ENCODE measurements at places on chromosomes 7 and 10. TPM values are rescaled to one million over a fixed set of nuclear protein-coding genes. Genes with fewer than 3 reads are reported as not detected.

- H3K36me3 ChIP-seq: no peaks in the 10 kb centered on the region
- H3K27ac ChIP-seq: no peak overlapping the region
- no peak overlapping the region for H3K4me3 ChIP-seq
- H3K27me3 ChIP-seq: no peaks in the 10 kb centered on the region
- H3K4me1 ChIP-seq: no peaks in the 10 kb centered on the region
Observed at GRCh38 chr10:32538256-32538655, 92.3 kb downstream of the CCDC7 start.

DNA sequence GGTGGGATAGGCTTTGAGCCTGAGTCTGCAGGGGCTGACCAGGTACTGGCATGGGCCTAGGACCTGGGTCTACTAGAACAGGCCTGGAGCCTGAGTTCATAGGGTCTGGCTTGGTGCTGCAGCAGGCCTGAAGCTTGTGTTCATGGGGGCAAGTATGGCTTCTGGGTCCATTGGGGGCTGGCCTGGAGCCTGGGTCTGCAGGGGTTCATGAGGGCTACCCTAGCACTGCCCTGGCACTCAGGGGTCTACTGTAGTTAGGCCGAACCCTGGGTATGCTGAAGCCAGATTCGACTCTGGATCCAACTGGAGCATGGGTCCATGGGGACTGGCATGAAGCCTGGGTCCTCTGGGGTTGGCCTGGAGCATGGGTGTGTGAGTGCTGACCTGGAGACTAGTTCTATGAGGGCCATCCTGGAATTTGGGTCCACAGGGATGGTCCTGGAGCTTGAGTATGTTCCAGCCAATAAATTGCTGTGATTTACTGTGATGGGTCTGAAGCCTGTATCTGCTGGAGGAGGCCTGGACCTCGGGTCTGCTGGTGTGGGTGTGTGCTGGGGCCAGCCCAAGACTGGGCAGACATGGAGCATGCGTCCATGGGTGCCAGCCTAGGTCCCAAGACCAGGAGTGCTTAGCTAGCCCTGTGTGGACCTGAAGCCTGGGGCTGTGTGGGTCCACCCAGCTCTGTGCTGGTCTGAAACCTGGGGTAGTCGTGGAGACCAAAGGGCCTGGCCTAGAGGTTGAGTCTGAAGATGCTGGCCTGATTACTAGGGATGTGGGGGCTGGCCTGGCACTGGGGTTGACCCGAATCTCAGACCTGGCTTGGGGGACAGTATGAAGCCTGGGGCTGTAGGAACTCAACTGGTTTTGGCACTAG, 235.5 kb downstream of the NXPH1 start:
- no peaks in the 10 kb centered on the region for H3K27me3 ChIP-seq
- H3K4me3 ChIP-seq: no peak overlapping the region
- no peaks in the 10 kb centered on the region for H3K36me3 ChIP-seq
- DNase-seq: no peak
- H3K27ac ChIP-seq: no peak overlapping the region
- H3K4me1 ChIP-seq: no peaks in the 10 kb centered on the region

MMD2 gene
- not detected for total RNA-seq

GRCh38 chr7:50768485-50769474, 13.9 kb downstream of the GRB10 start:
- H3K36me3 ChIP-seq: no peaks in the 10 kb centered on the region
- DNase-seq: no peak
- peaks cover 24% of the 10 kb centered on the region for H3K4me1 ChIP-seq
- no peak overlapping the region for H3K27ac ChIP-seq
- no peaks in the 10 kb centered on the region for H3K27me3 ChIP-seq

DNA sequence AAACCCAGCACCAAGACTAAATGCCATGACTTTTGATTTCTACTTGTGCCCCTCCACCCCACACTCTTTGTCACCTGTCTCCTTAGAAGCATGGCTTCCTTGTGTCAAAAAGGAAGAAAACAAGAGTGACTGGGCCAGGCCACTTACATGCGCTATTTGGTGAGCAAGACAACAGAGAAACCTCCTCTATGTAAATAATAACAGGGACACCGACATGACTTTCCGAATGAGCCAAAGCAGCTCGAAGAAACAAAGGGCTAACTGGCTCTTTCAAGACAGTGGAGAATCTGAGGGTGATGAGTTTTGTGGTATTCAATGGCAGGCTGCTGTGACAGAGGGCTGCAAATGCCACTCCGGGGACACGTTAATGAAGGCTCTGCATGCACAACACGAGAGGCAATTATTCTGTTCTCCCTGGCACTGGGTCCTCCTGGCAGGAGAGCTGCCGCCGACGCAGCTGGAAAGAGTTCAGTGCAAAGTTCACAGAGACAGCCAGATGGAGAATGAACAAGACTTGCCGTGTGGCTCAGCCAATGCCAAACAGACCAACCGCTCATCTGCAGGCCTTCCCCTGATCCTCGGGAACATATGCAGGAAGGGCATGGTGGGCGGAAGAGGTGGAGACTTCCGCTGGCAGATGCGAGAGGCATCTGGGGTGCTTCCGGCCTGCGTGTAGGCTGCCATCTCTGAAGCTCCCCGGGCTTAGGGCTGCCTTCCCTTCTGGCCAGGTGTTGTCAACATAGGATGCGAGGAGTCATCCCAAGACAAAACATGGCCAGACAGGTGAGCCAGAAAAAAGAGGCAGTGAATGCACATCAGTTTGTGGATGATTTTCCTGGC, 59.1 kb upstream of the SMNDC1 start:
- DNase-seq: no peak
- no peak overlapping the region for H3K27ac ChIP-seq
- H3K36me3 ChIP-seq: no peaks in the 10 kb centered on the region
- H3K4me1 ChIP-seq: peaks cover 8% of the 10 kb centered on the region
- peaks cover 14% of the 10 kb centered on the region for H3K27me3 ChIP-seq
- H3K4me3 ChIP-seq: no peak overlapping the region

DNA sequence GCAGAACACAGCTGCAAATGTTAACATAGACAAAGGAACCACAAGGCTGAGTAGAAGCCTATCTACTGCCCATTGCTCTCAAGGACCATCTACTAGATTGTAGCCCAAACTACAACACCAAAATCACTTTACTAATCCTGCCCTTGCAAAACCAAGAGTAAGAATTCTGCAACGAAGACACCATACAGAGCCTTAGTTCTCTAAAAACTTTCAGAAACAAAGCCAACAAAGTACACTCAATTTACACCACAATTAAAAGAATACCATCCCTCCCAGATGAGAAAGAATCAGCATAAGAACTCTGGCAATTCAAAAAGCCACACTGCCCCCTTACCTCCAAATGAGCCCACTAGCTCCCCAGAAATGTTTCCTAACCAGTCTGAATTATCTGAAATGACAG, 294.3 kb downstream of the CTNNA3 start:
- H3K36me3 ChIP-seq: no peaks in the 10 kb centered on the region
- H3K4me3 ChIP-seq: no peak overlapping the region
- no peaks in the 10 kb centered on the region for H3K4me1 ChIP-seq
- no peak for DNase-seq
- no peaks in the 10 kb centered on the region for H3K27me3 ChIP-seq

DNA sequence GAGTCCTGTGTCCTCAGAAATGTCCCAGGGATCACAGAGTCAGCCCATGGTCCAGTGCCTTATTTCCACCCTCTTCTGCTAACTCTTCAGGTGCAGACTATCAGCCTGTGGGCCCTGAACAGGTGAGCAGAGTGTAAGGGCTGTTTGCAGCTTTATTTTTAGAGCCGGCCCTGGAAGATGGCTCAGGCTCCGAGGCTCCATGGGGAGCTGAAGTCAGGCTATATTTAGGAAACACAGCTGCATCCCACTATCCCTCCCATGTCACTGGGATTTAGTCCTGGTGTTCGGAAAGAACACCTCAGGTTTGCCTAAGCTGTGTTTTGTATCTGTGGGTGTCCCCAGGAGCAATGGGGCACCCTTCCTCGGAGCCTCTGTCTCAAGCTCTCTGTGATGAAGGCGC, 126.9 kb downstream of the RPS24 start:
- no peak overlapping the region for H3K27ac ChIP-seq
- DNase-seq: no peak
- H3K27me3 ChIP-seq: 0 out of 2 replicates have a peak, but pooled peaks cover 2% of the 10 kb centered on the region
- H3K4me1 ChIP-seq: no peaks in the 10 kb centered on the region

SPACDR gene
- total RNA-seq: not detected

CDHR1 gene
- total RNA-seq: not detected

DNA sequence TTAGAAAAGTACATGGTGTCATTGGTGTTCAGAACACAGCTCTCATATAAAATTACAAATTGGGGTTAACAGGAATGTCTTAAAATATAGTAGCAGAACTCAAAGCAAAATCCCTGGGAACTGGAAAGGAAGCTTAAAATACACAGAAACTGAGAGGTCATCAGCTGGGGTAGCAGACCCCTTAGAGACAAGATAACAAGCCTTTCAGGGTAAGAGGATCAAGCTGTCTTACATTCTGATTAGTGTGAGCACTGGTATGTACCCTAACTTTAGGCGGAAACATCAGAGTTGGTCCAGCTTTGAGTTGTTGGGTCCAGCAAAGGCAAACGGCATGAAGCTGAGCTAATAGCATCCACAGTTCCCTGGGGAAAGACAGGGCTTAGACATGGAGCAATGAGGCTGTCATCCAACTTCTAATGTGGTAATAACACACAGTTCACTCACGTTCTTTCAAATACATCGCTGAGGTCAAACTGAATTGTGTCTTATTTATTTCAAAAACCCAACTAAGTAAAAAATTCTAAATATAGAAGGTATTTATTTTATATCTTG, 32.6 kb downstream of the ARHGAP21 start:
- no peak overlapping the region for H3K27ac ChIP-seq
- H3K4me3 ChIP-seq: no peak overlapping the region
- H3K27me3 ChIP-seq: no peaks in the 10 kb centered on the region
- H3K36me3 ChIP-seq: peaks cover 1% of the 10 kb centered on the region
- H3K4me1 ChIP-seq: peaks cover 8% of the 10 kb centered on the region

- no peak overlapping the region for H3K4me3 ChIP-seq
- H3K36me3 ChIP-seq: no peaks in the 10 kb centered on the region
- peaks cover 1% of the 10 kb centered on the region for H3K27me3 ChIP-seq
- no peak overlapping the region for H3K27ac ChIP-seq
Observed at GRCh38 chr7:6250364-6250833, 22.0 kb downstream of the CYTH3 start.

- H3K4me1 ChIP-seq: no peaks in the 10 kb centered on the region
- H3K4me3 ChIP-seq: no peak overlapping the region
- no peak for DNase-seq
Observed at GRCh38 chr10:126114884-126115555, 218.7 kb downstream of the FANK1 start.

DNA sequence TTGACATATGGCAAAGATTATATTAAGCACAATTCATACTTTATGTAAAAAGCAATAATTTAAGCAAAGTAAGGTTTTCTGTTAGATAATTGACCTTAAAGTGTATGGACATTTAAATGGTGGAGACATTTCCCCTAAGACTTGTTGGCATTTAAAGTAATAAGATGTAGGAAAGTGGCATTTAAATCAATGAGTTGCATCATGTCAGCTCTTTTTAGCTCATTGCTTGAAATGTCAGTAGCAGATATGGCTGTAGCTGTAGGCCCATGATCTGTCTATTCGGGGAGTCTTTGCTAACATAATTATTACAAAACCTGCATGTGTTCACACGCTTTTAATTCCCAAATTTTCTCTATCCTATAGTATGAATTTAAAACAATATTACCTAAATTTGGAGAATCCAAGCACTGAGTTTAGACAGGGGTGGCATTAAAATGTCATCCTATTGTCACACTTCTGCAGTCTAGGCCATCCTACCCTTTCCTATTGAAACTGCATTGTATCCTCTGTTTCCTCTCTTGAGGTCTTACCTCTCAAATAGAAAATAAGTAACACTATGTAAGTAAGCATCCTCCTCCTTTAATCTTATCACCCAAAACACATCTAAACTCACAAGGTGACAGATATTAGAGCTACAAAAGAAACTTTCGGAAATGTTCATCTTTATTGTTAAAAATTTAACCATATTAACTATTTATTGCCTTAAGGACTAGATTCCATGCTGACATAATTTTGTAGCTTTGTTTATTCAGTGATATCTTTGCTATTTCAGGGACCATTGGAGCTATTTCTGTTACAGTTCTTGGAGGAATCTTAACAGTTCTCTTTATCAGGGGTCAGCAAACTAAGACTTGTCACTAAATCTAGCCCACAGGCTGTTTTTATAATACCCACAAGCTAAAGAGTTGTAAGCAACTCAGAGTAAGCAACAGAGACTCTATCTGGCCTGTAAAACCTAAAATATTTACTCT, 91.2 kb downstream of the LCOR start:
- peaks cover 26% of the 10 kb centered on the region for H3K36me3 ChIP-seq
- DNase-seq: no peak
- peaks cover 6% of the 10 kb centered on the region for H3K4me1 ChIP-seq

- peaks cover 53% of the 10 kb centered on the region for H3K27me3 ChIP-seq
- no peaks in the 10 kb centered on the region for H3K36me3 ChIP-seq
- no peak for DNase-seq
- peaks cover 10% of the 10 kb centered on the region for H3K4me1 ChIP-seq
Observed at GRCh38 chr7:74025146-74025545, 2.8 kb upstream of the ELN start.

DNA sequence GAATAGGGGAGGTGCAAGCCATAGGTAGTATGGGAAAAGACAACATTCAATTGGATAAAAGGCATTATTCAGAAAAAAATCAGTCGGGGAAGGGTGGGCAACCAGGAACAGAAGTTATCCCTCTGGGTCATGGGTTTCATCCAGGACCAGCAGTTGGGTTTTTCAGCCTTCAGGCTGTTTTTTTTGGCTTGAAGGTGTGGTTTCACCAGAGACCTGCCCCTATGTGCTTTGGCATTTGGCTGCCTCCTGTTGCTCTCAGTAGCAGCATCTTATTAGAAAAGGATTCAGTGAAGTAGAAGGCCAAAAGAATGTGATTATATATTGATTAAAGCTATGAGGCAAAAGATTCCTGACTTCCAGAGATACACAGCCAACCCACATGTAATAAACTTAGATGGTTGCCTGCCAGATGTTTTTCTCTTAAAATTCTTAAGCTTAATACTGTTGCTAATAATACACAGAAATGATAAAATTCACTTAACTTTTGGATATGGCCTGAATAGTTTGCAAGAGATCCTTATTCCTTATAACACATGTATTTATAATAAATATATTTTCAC, 251.7 kb upstream of the CSTF2T start:
- H3K4me3 ChIP-seq: no peak overlapping the region
- no peaks in the 10 kb centered on the region for H3K27me3 ChIP-seq
- H3K27ac ChIP-seq: no peak overlapping the region
- no peaks in the 10 kb centered on the region for H3K4me1 ChIP-seq

TMEM72 gene
- not detected for total RNA-seq

- no peaks in the 10 kb centered on the region for H3K27me3 ChIP-seq
- no peaks in the 10 kb centered on the region for H3K36me3 ChIP-seq
- DNase-seq: no peak
- H3K4me1 ChIP-seq: no peaks in the 10 kb centered on the region
- H3K4me3 ChIP-seq: no peak overlapping the region
Observed at GRCh38 chr10:24911029-24911428, 41.4 kb downstream of the PRTFDC1 start.

- no peak for DNase-seq
- no peak overlapping the region for H3K4me3 ChIP-seq
- peaks cover 33% of the 10 kb centered on the region for H3K4me1 ChIP-seq
- H3K27me3 ChIP-seq: no peaks in the 10 kb centered on the region
- H3K36me3 ChIP-seq: peaks cover 8% of the 10 kb centered on the region
Observed at GRCh38 chr7:73515178-73515577, 6.9 kb downstream of the BAZ1B start.

Measured in HepG2 (cell line).